Stimulated activated CD8-positive, alpha-beta memory T cell treated with anti-CD3 and anti-CD28 coated beads, Interleukin-4, amount 100 ng/mL, for 4 hours (primary cell): ENCODE measurements at places on chromosomes 1 and 21.

GRCh38 chr1:116938216-116938615, 28.5 kb downstream of the PTGFRN start:
- DNase-seq = no peak

GRCh38 chr1:17873007-17873675, 118.0 kb downstream of the ACTL8 start:
- no peak for DNase-seq

GRCh38 chr21:45482899-45483821, 59.1 kb downstream of the SLC19A1 start:
- no peak for DNase-seq

DNA sequence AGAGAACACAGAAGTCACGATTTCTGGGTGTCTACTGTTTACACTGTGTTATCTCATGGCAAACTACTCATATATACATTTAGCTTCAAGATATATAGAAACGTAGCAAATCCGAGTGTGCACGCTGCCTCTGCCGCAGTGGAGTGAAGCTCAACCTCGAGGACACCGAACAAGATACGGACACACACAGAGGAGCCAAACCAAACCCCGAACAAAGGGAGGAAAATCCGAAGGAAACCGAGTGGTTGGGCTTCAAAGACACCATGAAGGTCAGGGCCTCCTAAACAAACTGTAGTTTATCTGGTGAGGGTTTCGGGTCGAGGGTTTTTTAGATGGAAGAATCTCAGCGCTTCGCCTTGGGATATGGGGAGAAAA, 34.5 kb downstream of the SLC45A1 start:
- DNase-seq = no peak

GRCh38 chr1:14784790-14785773, 186.6 kb downstream of the KAZN start:
- no peak for DNase-seq

DNA sequence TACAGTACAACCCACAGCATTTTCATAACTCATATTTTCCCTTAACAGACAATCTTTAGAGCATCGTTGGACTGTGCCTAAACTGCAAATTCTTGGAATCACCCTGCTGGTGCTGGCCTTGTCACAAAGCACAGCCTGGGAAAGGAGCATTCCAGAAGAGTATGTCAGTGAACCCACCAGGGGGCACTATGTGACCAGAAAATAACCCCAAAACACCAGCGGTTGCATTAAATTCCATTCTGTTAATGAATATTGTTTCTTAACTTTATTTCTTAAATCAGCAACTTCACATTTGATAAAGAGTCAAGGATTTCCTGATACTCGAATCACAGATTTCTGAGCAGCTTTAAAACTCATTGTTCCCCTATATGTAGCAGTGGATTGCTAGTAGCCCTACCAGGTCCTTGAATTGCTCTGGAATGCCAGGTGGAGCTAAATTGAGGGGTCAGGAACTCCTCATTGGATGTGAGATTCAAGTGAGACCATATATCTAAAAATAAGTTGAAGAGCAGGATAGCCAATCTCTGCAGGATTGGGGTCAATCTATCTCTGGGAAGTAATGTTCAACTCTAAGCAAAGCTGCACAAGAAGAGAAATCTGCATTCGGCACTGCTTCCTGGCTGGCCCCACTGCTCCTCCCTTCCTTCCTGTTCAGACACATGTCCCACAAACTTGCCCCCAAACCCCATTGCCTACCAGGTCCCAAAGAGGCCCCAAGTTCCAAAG, 12.7 kb upstream of the RAB4A start:
- peak; percentile 23 for DNase-seq

DNA sequence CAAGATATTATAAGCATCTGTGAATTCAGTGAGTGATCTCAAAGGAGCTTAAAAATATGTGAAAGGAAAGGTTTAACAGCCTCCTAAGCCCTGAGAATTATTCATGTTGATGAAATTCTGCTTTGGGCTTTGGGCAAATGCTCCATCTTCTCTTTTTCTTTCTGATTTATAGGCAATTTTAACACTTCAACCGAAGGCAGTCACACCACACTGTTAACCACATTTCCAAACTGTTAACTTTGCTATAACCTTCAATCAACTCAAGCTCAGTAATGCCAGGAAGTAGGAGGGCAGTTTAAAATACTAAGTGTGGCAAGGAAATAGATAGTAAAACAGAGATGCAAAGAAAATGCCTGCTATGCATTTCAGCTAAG, 54.4 kb upstream of the NEK7 start:
- no peak for DNase-seq

GRCh38 chr1:243542739-243543415, 287.0 kb downstream of the SDCCAG8 start:
- no peak for DNase-seq
